ENCODE measurements at places on chromosomes 6 and 20. TPM values are rescaled to one million over a fixed set of nuclear protein-coding genes. Genes with fewer than 3 reads are reported as not detected.

CFB gene
- 19.0 TPM for total RNA-seq

AARS2 gene
- total RNA-seq: 11.3 TPM

MLN gene
- total RNA-seq: not detected

SFTA2 gene
- total RNA-seq: not detected

COL9A1 gene
- total RNA-seq: not detected

TBC1D20 gene
- total RNA-seq: 36.1 TPM

PROKR2 gene
- total RNA-seq: not detected

BPIFB1 gene
- total RNA-seq: not detected
